OCI-LY7 (cell line): ENCODE measurements at places on chromosomes 7 and 10.
A peak's percentile ranks its signal among the peaks of the same experiment; 100 is the strongest.

GRCh38 chr7:92121681-92122080 lies 12.6 kb downstream of the CYP51A1 start:
- DNase-seq = no peak

DNA sequence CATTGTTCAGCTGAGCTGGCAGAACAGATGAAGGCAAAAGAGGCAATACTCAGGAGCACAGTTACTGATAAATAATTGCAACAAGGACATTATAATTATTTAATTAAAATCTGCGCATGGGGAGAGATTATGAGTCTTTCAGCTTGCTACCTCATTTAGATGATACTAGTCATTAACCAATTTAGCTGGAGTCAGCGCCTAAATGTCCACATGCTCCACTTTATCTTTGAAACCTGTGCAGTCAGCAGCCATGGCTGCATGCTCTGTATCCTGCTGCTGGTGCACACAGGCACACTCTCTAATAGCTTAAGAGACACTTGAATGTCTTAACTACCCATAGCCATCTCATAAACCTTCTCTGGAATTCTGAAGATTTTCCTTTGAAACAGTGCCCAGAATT lies 196.8 kb downstream of the PPP1R3A start:
- DNase-seq = no peak

DNA sequence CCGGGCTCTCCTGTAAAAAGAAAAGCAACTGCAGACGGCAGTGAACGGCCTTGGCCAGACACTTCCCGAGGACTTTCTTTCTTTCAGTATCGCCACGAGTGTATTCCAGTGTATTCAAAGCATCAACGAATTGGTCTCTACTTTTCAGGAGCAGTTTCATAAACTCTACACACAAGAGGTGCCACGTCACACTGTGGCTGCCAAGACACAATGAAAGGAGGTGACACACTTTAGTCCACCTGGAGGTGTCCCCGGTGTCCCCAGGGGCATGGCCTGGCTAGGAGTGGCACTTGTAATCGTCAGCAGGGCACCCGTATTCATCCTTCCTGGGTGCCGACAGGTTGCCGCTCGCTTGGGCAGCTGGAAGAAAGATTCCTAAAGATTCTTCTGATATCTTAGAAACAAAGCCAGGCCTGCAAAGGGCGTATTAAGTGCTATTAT lies 5.0 kb downstream of the TNS3 start:
- no peak for DNase-seq

DNA sequence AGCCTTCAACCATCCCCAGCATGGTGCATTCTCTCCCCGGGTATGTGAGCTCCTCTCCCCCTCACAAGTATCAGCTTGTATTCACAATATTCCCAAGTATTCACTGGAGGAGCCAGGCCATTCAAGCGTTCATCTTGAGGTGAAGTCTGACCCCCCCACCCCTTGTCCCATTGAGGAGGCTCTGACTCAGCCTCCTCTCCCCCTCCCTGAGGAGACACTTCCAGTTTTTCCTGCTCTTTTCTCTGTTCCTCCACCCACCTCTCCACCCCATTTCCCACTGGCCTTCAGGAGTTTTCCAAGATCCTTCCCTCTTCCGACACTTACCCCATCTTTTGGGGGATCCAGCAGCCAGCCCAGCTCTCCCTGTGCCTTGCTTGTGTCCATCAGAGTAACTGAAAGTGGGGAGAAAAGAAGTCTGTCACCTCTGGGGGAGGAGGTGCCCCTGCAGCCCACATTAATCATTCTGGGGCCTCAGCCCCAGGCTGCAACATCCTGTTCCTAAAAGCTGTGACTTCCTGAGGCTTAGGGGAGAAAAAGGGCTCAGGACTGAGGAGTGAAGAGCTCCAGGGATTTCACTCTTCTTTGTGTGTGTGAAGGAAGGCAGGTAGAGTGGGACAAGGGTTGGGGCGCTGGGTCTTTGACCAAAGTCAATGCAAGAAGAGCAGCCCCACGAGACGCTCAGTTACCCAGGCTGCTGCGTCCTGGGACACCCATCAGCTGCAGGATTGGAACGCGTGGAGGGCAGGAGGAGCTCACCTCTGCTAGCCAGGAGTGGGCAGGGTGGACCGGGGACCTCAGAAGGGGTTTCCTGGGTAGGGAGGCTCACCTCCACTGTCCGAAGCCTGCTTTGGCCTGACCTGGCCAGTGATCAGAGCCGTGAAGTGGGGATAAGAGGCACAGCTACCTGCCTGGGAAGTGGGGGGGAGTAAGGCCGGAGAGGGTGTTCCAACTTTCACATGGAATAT lies 1.1 kb downstream of the EPHA1 start:
- no peak for DNase-seq

GRCh38 chr10:70490142-70490541 lies 11.6 kb downstream of the PALD1 start:
- DNase-seq = peak; percentile 87

DNA sequence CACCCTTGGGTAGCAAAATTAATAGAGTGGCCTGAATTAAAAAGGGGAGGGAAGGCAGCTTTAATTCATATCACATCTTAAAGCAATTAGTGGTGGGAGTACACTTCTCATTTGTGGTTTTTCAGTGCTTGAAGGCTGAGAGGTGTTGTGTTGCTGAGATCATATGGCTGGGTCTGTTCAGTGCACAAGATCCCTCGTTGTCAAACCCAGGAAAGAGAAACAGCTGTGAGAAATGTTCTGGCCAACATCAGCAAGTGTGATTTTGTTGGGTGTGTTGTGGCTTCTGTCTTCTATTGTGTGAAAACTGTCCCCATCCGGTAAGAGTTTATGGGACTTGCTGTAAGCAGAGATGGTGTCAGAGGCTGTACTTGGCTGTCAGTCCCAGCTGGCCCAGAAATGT lies 197.9 kb upstream of the BMPER start:
- no peak for DNase-seq

DNA sequence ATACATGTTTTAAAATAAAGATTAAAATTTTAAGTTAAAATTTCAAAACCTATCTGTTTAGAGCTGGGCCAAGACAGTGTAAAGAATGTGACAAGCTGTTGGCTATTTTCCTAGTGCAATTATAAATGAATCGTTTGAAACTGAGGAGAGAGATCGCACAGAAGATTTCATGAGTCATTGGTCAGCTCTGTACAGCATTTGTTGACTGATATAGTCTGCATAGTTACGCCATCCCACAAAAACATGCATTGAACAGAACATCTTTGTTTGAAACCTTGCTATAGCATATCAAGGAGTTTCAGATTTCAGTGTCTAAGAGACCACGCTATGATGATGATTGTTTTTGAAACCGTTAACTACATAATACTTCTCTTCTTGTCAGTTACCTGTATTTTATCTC lies 1.3 kb upstream of the C10orf67 start:
- no peak for DNase-seq

GRCh38 chr7:85471307-85471706 lies 284.5 kb upstream of the SEMA3D start:
- DNase-seq = no peak

GRCh38 chr10:11083051-11083450 lies 65.4 kb downstream of the CELF2 start:
- DNase-seq = no peak

DNA sequence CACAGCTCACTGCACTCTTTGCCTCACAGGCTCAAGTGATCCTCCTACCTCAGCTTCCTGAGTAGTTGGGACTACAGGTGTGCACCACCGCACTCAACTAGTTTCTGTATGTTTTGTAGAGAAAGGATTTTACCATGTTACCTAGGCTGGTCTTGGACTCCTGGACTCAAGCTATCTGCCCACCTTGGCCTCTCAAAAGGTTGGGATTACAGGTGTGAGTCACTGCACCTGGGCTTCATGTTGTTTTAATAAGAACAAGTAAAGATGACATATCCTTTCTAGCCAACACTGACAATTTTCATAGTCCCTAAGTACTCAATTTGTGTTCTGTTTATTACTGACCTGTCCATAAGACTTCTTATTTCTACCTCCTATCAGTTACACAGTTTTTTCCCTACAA lies 16.8 kb downstream of the SEMA3C start:
- no peak for DNase-seq

GRCh38 chr10:75495434-75496190 lies 64.2 kb downstream of the LRMDA start:
- DNase-seq = no peak

- DNase-seq = no peak
Measured at GRCh38 chr10:29237786-29238185, 51.1 kb upstream of the LYZL1 start.

GRCh38 chr10:106436123-106436715 lies 728.3 kb downstream of the SORCS1 start:
- no peak for DNase-seq

GRCh38 chr10:132249824-132250375 lies 57.9 kb downstream of the STK32C start:
- no peak for DNase-seq

GRCh38 chr10:12589791-12590190 lies 240.4 kb downstream of the CAMK1D start:
- no peak for DNase-seq

DNA sequence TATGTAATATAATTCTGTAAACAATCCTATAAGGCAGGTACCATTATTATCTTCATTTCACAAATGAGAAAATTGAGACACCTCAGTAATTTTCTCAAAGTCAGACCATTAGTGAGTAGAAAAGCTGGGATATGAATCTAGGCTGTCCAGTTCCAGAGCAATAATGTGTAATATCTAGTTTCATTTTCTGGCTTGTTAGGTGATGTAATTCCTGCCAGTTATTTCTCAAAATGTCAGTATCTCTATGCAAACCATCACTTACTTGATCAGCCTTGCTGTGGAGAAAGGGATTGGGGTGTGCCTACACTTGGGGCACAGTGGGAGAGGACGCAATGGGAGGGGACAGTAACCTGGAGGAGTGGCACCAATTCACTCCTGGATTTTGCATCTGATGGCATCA lies 157.5 kb downstream of the LYZL1 start:
- no peak for DNase-seq

- DNase-seq = no peak
Measured at GRCh38 chr7:133082390-133082766, 488 bp upstream of the CHCHD3 start.

- DNase-seq = no peak
Measured at GRCh38 chr7:20244334-20245120, 27.3 kb upstream of the MACC1 start.

DNA sequence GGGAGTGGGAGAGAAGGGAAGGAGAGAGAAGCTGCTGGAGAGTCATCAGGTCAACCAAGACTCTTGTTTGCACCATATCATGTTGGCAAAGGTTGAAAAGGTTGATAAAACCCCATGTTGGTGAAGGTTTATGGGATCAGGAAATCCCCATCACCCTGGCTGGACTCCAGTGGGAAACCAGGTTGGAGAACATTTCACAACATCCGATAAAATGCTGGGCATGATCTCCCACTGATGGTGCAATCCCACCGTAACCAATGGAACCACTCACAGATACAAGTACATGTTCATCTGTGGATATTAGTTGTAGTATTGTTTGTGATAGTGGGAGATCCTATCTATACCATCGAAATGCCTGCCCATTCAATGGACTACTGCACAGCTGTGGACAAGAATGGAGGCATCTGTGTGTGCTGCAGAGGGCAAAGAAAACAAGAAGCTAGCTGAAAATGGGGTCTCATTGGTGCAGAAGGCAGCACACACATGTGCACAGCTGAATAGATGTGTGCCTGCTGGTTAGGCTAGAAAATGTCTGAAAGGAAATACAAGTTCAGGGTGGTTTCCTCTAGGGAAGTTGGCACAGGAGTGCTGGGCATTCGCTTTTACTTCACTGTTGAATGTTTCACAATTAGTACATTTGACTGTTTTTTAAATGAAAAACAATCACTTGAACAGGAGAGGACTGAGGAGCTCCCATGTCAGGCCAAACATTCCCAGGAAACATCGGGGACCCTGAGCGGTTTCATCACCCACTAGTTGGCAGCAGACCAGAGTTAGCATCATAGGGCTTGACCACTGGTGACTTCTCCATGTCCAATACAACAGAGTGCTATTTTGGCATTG lies 80.4 kb upstream of the MGMT start:
- no peak for DNase-seq

DNA sequence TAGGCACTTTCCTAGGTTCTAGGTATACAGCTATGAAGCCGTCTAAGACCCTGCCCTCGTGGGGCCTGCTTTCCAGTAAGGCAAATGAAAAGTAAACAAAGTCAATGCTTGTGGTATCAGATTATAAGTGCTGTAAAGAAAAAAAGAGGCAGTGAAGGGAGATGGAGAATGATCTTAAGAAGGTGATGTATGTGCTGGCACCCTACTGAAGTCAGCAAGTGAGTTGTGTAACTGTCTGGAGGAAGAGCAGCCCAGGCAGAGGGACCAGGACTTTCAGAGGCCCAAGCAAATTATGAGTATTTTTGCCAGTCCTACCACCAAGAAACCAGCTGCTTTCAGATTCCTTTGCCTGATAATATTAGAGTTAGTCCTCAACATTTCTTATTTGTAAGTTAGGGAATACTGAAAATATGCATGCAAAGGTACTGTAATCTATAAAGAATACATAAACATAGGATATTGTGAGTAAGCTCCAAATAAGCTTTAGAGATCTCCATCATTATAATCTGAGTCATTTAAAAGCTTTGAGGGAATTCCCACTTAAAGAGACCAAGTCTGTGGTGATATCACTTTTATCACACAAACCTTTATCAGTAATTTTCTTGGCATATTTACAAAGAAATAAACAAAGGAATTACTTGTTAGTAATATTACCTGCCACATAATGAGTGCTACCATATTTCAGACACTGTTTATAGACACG lies 329.2 kb upstream of the LRGUK start:
- no peak for DNase-seq

- no peak for DNase-seq
Measured at GRCh38 chr10:119283387-119283786, 76.0 kb downstream of the GRK5 start.

- DNase-seq = no peak
Measured at GRCh38 chr10:128804411-128804810, 662.6 kb upstream of the MGMT start.

GRCh38 chr10:121891103-121891502 lies 36.7 kb downstream of the ATE1 start:
- no peak for DNase-seq

DNA sequence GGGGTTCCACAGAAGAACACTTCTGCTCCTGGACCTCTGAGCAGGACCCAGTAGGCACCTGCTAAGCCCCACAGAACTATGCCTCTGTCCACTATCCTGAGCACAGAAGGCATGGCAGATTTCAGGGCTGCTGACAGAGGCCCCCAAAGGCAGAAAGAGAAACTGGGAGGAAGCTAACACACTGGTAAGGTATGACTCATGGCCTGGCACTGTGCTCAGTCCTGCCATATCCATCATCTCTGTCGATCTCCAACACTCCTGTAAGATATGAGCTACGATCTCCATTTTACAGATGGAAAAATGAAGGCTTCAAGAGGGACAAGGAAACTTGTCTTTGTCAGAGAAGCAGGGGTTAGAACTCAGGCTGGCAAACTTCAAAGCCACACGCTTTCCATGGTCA lies 62.2 kb downstream of the GRID1 start:
- no peak for DNase-seq

DNA sequence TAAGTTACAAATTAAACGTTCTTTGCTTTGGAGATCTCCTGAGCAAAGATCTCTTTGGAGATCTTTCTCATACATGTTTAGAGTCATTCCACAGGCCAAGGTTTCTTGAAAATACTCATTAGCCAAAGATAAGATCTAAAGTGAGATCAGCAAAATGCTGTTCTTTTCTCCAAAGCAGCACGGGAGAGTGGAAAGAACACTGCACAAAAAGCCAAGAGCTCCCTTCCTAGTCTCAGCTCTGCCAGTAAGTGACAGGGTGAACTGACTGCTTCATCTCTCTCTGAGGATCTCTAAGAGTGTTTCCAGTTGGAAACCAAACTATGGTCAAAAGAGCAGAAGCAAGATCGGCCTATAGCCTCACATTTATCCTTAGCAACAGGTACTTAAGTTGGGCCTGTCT lies 168.4 kb upstream of the ASAH2 start:
- DNase-seq = no peak
